ENCODE measurements at places on chromosomes 16 and 17. TPM values are rescaled to one million over a fixed set of nuclear protein-coding genes. Genes with fewer than 3 reads are reported as not detected.

DNA sequence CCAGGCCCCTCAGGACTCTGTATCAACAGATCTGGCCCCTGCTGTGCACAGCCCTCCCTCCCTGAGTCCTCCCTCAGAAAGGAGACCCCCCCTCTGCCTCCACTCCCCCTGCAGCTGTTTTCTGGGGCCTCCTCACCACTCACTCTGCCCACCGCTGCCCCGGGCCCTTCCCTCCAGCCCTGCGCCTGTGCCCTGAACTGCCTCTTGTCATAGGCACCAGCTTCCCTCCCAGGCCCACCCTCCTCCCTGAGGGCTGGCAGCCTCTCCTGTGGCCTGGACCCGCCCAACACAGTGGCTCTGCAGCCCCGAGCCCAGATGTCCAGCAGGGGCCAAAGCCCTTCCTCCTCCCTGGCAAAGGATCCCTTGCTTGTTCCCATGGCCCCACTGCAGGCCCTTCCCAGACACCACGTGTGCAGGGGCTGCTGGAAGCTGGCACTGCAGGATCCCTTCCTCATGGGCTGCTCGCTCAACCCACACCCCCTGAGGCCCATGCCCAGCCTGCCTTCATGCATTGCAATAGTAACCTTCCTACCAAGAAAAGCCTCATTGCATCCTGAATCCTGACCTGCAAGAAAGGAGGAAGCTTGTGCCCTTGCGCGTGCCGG lies 25.8 kb downstream of the GNPTG start:
- DNase-seq, result no peak

DNA sequence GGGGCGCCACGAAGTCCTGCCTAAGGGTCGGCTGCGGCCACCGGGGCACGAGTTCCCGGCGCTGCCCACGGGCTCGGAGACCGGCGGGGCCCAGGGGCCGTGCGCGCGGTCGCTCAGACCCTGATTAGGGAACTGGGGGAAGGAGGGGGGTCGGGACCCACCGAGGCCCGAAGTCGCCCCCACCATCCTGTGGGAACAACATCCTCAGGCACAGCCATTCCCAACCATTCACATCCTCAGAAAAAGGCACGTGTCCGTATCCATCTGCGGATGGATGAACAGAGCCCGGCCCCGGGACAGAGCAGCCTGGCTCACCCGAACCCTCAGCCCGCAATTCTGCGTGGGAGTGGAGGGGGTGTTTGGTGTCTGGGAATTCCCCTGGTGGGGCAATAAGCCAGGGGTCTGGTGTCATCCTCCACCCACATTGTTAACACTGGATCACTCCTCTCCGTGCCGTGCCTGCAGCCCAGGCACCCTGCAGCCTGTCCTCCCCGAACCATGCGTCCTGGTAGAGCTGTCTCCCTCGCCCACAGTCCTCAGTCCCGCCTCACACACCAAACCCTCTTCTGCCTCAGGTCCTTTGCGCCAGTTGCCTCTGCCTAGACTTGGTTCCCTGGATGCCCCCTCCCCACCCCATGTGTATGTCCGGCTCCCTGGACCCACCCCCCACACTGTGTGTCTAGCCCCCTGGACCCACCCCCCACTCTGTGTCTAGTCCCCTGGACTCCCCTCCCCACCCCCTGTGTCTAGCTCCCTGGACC lies 789 bp upstream of the CCDC57 start:
- no peak for DNase-seq

GRCh38 chr17:3527896-3528295 lies 29.7 kb downstream of the TRPV3 start:
- DNase-seq, result no peak

DNA sequence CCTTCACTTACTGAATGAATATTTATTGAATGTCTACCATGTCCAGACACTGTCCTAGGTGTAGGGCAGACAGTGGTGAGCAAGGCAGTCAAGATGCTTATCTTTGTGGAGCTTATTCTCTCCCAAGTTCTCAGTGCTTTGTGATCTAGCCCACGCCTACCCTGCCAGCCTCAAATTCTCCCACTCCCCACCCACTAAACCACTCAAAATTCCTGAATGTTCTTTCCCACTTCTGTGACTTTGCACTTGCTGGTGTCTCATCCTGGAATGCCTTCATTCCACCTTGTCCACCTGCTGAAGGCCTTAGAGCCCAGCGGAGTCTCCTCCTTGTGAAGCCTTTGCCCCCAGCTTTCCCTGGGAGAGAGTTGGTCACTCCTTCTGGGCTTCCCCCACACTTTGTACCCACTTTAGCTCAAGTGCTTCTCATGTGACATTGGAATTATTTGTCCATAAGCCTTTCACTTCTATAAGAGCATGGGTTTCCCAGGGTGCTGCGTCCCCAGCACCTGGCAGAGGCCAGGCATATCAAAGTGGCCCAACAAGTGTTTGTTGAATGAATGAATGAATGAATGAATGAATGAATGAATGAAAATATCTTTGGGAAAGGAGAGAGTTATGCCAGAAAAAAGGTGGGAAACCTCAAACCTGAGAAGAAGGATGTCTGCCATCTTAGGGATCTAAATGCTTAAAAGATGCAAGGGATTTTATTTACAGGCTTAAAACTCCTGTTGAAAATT lies 23.0 kb downstream of the CCDC182 start:
- no peak for DNase-seq

GRCh38 chr16:17211797-17212196 lies 259.0 kb downstream of the XYLT1 start:
- no peak for DNase-seq

GRCh38 chr16:51487880-51488279 lies 336.8 kb upstream of the SALL1 start:
- DNase-seq, result no peak

- no peak for DNase-seq
Observed at GRCh38 chr17:67281053-67281452, 36.1 kb upstream of the HELZ start.

DNA sequence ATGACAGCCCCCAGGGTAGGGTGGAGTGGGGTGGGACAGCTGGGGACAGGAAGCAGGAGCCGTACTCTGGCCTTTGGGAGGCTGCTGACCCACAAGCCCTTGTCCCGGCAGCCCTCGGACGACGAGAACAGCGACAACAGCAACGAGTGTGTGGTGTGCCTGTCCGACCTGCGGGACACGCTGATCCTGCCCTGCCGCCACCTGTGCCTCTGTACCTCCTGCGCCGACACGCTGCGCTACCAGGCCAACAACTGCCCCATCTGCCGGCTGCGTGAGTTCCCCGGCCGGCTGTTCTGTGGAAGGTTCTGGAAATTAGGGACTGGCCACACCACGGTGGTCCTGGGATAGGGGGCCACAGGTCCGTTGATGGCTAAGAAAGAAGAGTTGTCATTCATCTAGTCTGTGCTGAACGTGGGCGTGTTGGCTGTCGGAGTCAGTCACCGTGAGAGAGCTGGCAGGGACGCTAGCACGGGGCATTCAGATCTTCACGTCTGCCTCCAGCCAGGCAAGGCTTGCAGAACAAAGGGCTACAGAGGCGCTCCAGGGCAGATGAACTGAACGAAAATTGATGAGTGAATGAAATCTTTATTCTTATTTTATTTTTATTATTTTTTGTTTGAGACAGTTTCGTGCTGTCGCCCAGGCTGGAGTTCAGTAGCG lies 19.8 kb upstream of the NUDT16L1 start:
- DNase-seq, result no peak

DNA sequence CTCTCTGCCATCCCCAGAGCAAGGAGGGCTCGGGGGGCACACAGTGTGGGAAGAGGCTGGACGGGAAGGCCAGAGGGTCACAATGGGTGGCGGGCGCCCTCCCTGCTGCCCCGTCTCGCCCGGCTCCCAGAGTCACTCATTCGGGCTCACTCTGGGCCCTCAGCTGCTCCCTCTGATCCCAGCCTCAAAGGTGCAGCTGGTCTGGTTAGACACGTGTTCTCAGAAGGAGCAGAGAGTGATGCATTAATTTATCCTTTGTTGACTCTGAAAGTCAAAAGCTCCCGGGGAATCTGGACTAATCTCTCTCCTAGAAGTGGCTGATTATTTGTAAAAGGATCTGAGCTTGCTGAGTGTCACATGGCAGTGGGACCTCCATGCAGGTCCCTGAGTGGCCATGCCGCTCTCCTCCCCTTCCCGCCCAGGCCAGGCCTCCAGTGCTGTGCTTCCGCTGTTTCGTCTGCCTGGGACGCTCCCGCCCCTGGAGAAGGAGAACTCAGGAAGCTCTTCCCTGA lies 87.5 kb downstream of the SEC14L1 start:
- DNase-seq, result no peak

- DNase-seq, result no peak
Observed at GRCh38 chr16:50279504-50279865, 13.1 kb downstream of the ADCY7 start.

DNA sequence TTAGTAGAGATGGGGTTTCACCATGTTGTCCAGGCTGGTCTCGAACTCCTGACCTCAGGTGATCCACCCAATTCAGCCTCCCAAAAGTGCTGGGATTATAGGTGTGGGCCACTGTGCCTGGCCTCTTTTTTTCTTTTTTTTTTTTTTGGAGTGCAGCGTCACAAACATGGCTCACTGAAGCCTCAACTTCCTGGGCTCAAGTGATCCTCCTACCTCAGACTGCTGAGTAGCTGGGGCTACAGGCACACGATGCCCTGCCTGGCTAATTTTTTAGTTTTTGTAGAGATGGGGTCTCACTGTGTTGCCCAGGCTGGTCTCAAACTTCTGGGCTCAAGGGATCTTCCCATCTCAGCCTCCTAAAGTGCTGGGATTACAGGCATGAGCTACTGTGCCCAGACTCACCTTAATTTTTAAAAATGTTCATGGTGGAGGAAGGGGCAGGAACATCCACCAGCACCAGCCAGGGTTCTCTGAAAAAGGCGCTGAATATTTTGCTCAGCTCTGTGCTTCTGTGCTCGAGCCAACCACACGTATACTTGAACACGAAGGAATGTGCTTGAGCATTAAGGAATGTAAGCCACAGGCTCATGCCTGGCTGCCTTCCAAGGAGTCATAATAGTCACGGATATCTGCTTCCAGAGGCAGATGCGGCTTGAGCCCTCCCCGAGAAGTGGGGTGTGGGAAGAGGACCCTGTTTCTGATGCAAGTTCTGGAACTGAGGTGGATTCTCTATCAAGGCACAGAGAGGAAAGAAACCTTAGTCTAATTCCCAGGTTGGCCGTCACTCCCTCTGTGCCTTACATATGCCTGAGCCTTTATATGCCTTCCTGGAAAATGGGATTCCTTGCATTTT lies 65.5 kb upstream of the CREBBP start:
- peak; percentile 64 for DNase-seq

GRCh38 chr17:61285526-61286320 lies 113.9 kb upstream of the TBX2 start:
- DNase-seq, result no peak

DNA sequence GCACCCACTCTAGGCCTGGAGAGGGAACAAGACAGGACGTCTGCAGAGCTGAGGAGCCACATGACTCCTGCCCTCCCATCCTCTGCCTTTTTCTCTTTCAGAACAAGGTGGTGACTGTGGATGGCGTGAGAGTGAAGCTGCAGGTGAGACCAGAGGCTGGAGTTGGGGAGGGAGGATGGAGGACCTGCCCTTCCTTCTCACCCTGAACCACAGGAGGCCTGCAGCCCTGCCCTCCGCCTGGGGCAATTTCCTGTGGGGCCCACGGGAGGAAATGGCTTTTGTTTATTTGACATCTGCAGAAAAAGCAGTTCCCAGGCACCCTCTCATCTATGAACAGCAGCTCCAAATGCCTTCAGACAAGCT lies 5.1 kb downstream of the RAB37 start:
- DNase-seq, result no peak

GRCh38 chr17:74525465-74525725 lies 5.9 kb downstream of the CD300LB start:
- no peak for DNase-seq

DNA sequence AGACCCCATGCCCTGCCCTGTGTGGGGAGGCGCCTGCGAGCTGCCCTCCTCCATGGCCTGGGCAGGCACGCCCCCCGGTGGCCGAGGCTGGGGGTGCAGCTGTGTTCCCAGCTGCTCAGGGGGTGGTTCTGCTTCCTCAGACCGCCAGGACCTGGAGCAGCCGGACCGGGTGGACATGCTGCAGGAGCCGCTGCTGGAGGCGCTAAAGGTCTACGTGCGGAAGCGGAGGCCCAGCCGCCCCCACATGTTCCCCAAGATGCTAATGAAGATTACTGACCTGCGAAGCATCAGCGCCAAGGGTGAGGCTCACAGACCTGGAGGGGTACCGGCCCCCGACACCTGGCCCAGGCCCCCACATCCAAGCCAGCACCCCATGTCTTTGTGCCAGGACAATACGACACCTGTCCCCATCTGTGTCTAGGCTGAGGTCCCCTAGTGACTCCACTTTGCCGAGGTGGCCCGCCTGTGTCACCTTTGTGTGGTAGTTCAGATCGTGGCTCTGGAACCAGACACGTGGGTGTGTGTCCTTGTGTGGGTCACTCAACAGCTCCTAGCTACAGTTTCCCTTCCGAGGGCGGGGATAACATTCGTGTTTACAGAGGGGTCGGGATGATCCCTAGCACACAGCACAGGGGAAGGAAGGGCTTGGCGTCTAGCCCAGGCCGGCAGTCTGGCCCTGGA lies 9.3 kb downstream of the GJD3 start:
- DNase-seq, result peak; percentile 69

DNA sequence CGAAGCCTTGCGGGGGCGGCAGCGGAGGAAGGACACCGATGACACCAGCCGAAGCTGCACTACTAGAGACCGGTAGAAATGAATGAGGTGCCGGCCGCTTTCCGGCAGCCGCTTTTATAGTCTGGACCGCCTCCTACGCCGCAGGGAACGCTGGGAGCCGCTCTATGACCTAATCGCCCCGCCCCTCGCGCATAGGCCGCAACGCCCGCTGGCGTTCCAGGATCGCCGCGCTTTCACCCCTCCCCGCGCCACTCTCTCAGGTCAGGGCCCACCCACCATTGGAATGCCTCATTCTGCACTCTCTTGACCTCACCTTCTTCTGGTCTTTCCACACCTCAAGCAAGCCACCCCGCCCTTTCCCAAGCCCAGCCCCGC lies at the start of gene DDX5:
Gene DDX5, minus strand, starts transcription at position 89 of the 375 bp plus-strand sequence. CDS start 170 bp downstream, outside the sequence.
- DNase-seq, result peak; percentile 98

DNA sequence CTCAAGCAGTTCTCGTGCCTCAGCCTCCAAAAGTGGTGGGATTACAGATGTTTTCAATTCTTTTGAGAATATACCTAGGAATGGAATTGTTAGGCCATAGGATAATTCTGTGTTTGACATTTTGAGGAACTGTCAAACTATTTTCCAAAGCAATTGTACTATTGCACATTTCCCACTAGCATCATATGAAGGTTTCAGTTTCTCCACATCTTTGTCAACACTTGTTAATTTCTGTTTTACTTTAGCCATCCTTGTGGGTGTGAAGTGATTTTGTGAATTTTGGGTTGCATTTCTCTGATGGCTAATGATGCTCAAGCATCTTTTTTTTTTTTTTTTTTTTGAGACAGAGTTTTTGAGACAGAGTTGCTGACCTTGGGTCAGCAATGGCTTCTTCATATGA lies 6.2 kb downstream of the NT5M start:
- DNase-seq, result no peak

GRCh38 chr17:74554909-74555308 lies 9.0 kb upstream of the CD300C start:
- no peak for DNase-seq

VASN gene
- 31.5 TPM for total RNA-seq

OMG gene
- 2.3 TPM for total RNA-seq

SLC5A11 gene
- total RNA-seq, result 2.5 TPM

IFI35 gene
- total RNA-seq, result 27.0 TPM

TBC1D3K gene
- total RNA-seq, result not detected

MSRB1 gene
- 41.2 TPM for total RNA-seq

MAP3K14 gene
- 19.1 TPM for total RNA-seq

ALOX12 gene
- total RNA-seq, result not detected

CTF1 gene
- 11.0 TPM for total RNA-seq

NPIPB13 gene
- 12.5 TPM for total RNA-seq

GPR139 gene
- not detected for total RNA-seq

BCL7C gene
- total RNA-seq, result 37.8 TPM

MMP2 gene
- 264 TPM for total RNA-seq

SLC47A1 gene
- 15.4 TPM for total RNA-seq

KRTAP4-6 gene
- not detected for total RNA-seq

TBC1D3H gene
- not detected for total RNA-seq

CDH5 gene
- total RNA-seq, result 23.0 TPM
